H54 (cell line): ENCODE measurements at places on chromosomes 3 and 15.

DNA sequence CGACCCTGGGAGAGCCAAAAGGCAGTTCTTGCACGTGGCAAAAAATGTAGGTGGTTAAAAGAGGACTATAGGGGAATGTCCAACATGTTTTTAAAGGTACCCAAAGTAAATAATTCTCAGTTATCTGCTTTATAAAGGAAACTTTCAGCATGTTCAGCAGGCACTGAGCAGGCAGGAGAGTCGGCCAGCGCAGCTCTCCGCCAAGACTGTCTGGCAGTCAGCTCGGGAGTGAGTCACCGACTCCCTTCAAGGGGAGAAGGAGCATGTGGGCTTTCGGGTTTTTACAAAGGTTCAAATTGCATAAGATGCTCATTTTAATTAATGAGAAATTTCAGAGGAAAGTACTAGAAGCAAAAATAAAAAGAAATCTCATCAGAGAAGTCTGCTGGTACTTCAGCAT, 7.0 kb downstream of the GABRA5 start:
- no peak for DNase-seq

DNA sequence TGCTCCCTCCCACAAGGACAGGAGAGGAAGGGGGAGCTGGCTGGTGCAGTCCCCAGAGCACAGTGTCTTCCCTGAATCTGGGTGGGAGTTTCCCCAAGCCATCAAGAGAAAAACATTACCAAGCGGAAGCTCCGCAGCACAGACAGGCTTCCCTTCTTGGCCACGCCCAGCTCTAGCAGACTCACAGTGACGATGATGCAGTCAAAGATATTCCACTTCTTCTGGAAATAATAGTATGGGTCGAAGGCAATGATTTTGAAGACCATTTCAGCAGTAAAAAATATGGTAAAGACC, 76.7 kb downstream of the SCN10A start:
- DNase-seq = no peak

DNA sequence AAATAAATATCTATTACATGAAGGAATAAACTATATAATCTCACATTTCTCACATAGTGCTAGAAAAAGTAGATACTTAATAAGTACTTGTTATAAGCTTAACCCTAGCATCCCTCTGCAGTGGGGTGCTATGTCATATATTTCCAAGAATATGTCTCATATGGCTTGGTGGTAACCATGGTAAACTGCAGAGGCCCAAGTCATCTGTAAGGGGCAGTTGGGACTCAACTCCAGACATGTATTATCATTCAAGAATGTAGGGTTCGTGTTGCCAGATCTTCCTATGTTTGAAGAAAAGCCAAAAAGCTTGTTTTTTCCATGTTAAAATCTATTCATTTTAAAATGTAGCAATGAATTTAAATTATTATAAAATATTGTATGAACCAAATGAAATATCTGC, 46.2 kb downstream of the ZNF385D start:
- no peak for DNase-seq

DNA sequence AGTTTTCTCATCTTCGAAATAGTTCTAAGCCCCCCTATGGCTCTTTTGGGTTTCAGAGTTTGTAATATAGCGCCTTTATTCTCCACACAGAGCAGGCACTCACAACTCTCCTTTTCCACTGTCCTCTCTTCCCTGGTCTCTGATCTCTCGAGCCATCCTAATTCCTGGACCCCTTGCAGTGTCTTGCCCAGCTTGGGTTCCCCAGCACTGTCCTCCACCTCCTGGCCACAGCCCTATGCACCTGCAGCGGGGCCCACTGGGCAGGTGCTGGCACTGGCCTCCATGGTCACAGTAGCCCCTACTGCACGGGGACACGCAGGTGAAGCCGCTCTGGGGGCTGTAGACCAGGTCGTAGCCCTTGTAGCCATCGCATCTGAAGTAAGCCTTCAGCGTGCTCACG, 27.9 kb downstream of the MUC20 start:
- no peak for DNase-seq

DNA sequence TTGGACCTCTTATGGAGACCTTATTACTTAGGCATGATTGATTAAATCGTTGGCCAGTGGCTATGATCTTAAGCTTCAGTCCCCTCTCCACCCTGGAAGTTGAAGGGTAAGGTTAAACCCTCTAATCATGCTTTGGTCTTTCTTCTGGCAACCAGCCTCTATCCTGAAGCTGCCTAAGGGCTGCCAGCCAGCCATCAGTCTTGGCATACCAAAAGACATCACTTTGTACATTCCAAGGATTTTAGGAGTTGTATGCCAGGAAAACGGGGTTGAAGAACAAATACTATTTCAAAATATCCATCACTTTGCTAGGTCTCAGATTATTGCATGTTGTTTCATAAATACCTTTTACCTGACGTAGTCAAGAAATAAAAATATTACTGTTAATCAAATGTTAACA, 28.9 kb downstream of the UBE2E2 start:
- DNase-seq = no peak

DNA sequence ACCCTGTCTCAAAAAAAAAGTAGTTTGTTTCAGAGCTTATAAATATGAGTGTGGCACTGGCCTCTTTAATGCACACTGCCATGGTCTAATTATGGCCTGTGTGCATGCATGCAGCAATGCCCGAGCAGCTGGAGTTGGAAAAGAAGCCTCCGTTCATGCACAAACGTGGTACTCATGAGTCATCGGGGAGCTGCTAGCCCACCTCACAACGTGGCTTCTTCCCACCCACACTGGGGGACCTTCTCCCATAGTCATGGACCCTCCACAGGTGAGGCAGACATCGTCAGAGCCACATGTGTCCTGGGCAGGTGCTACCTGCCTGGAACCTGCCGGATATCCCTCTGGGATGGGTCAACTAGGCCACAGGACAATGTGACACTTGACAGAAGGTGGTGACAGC, 66.7 kb downstream of the ATP10A start:
- DNase-seq = no peak
